CD8-positive, alpha-beta memory T cell (primary cell): ENCODE measurements at places on chromosomes 12 and 14.

- H3K27ac ChIP-seq = no peak overlapping the region
- DNase-seq = no peak
- peaks cover 16% of the 10 kb centered on the region for H3K36me3 ChIP-seq
- H3K4me3 ChIP-seq = no peak overlapping the region
Measured at GRCh38 chr12:82351390-82351789, 6.8 kb downstream of the CCDC59 start.

GRCh38 chr12:115332945-115333344, 649.0 kb upstream of the TBX3 start:
- no peak for DNase-seq
- no peaks in the 10 kb centered on the region for H3K36me3 ChIP-seq
- no peaks in the 10 kb centered on the region for H3K27me3 ChIP-seq

DNA sequence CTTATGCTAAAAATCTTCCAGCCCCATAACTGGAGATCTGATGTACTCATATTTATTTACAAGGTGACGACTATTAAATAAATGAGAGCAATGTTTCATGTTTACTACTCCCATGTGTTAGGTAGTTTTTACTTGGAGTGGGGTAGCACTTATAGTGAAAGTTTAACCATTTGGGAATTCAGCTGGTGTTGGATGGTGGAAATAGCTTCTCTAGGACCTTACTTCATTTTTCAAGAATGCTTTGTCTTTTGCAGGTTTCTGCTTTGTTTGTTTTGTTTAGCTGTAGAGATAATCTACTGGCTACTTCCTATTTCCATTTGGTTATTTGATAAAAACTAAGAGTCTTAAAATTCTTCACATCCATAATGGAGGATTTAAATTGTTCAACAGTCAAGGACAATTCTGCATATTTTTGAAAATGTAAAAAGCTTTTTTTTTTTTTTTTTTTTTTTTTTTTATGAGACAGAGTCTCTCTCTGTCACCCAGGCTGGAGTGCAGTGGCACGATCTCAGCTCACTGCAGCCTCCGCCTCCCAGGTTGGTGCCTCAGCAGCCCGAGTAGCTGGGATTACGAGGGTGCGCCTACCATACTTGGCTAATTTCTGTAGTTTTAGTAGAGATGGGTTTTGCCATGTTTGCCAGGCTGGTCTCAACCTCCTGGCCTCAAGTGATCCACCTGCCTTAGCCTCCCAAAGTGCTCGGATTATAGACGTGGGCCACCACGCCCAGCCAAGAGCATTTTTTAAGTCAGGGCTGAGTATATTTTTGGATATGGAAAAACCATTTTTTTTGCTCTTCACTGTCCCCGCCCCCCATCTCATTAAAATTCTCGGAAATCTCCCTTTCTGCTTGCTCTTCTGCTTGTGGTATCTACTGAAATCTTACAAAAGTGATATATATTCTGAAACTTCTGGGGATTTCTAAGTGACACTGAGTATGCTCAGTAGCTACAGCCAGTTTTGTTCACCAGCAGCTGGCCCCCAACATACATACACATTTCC, 1.4 kb upstream of the ABCD2 start:
- no peaks in the 10 kb centered on the region for H3K36me3 ChIP-seq
- H3K4me1 ChIP-seq = peaks cover 33% of the 10 kb centered on the region
- H3K27ac ChIP-seq = peak overlapping the region; percentile 76
- no peaks in the 10 kb centered on the region for H3K27me3 ChIP-seq

DNA sequence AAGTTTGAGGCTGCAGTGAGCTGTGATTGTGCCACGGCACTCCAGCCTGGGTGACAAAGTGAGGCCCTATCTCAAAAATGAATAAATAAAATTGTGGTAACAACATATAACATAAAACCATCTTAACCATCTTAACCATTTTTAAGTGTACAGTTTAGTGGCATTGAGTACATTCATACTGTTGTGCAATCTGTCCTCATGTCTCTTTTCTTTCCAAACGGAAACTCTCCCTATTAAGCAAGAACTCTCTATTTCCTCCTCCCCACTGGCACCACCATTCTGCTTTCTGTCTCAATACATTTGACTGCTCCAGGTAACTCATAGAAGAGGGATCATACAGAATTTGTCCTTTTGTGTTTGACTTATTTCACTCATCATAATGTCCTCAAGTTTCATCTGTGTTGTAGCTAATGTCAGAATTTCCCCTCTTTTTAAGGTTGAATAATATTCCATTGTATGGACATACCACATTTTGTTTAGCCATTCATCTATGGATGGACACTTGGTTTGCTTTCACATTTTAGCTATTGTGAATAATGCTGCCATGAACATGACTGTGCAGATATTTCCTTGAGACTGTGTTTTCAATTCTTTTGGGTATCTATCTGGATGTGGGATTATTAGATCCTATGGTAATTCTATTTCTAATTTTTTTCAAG, 4.4 kb upstream of the MARK3 start:
- H3K27ac ChIP-seq = no peak overlapping the region
- H3K27me3 ChIP-seq = no peaks in the 10 kb centered on the region
- peaks cover 8% of the 10 kb centered on the region for H3K4me1 ChIP-seq

- H3K4me1 ChIP-seq = peaks cover 7% of the 10 kb centered on the region
- peaks cover 29% of the 10 kb centered on the region for H3K27me3 ChIP-seq
- H3K27ac ChIP-seq = no peak overlapping the region
- no peak overlapping the region for H3K4me3 ChIP-seq
- no peak for DNase-seq
- no peaks in the 10 kb centered on the region for H3K36me3 ChIP-seq
Measured at GRCh38 chr14:36663404-36664321, 2.0 kb downstream of the PAX9 start.
